ENCODE measurements at places on chromosomes 5 and 9. TPM values are rescaled to one million over a fixed set of nuclear protein-coding genes. Genes with fewer than 3 reads are reported as not detected.

Gene SHOC1
- not detected for total RNA-seq

Gene TARS1
- 108 TPM for total RNA-seq

- peak; percentile 72 for DNase-seq
- H3K27me3 ChIP-seq, result no peaks in the 10 kb centered on the region
- H3K4me1 ChIP-seq, result no peaks in the 10 kb centered on the region
- no peak overlapping the region for H3K4me3 ChIP-seq
- H3K36me3 ChIP-seq, result no peaks in the 10 kb centered on the region
Observed at GRCh38 chr5:168114444-168115017, 176.9 kb upstream of the WWC1 start.

DNA sequence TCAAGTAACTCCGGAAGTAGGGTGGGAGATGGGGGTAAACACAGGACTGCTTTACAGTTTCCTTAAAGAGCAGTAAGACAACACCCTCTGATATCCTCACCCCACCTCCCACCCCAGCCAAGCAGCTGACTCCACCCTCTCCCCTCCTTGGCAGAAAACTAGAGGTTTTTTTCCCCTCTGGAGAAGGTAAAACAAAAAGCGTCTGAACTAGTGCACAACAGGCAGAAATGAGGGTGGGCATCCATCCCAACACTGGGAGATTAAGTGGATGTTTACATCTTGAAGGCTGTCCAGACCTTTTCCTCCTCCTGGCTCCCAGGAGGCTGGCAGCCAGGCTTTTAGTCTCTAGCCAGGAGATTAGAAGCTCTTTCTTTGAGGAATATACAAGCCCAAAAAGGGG is 13.9 kb upstream of the CTNNAL1 start:
- H3K4me1 ChIP-seq, result no peaks in the 10 kb centered on the region
- H3K27me3 ChIP-seq, result no peaks in the 10 kb centered on the region
- H3K27ac ChIP-seq, result no peak overlapping the region
- H3K36me3 ChIP-seq, result no peaks in the 10 kb centered on the region
- H3K4me3 ChIP-seq, result no peak overlapping the region

- no peaks in the 10 kb centered on the region for H3K27me3 ChIP-seq
- no peak for DNase-seq
- H3K4me3 ChIP-seq, result no peak overlapping the region
- H3K4me1 ChIP-seq, result no peaks in the 10 kb centered on the region
- no peaks in the 10 kb centered on the region for H3K36me3 ChIP-seq
- H3K27ac ChIP-seq, result no peak overlapping the region
Observed at GRCh38 chr9:114558027-114558675, 29.4 kb upstream of the ATP6V1G1 start.

GRCh38 chr5:179149278-179149677 is 89.1 kb downstream of the ZNF354C start:
- DNase-seq, result no peak
- no peak overlapping the region for H3K27ac ChIP-seq
- H3K27me3 ChIP-seq, result no peaks in the 10 kb centered on the region
- H3K4me1 ChIP-seq, result no peaks in the 10 kb centered on the region
- H3K36me3 ChIP-seq, result no peaks in the 10 kb centered on the region
- no peak overlapping the region for H3K4me3 ChIP-seq

GRCh38 chr9:6525326-6526045 is 112.5 kb downstream of the UHRF2 start:
- no peak for DNase-seq
- no peaks in the 10 kb centered on the region for H3K4me1 ChIP-seq
- no peaks in the 10 kb centered on the region for H3K27me3 ChIP-seq
